Non-pigmented ciliary epithelial cell (primary cell): ENCODE measurements at places on chromosomes 1 and 21.

DNA sequence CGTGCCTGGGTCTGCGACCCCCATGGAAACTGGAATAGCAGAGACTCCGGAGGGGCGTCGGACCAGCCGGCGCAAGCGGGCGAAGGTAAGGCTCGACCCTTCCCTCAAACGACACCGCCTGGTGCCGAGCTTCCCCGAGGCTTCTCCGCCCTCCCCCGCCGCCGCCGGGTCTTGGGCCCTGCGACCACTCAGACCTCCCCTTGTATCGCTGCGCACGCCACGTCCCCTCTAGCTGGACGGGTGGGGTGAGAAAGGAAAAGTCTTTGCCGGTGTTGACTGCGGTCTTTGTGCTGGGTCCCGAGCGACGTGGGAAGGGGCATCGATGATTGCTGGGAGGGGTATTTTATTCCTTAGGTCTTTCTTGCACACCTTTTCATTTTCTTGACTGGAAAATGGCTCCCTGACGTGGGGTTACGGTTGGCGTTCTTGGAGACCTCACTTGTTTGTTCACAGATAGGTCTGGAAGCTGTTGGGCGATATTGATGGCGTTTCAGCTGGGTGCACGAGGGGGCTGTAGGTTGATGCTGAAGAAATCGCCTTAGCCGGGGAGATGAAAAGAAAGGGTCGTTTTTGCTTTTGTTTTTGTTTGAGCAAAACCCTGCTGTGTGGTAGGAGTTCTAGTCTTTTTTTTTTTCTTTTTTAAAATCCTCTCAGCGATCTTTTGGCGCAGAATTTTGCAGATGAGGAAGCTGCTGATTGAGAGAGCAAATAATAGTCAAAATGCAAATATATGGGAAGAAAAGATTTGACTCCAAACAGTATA, 776 bp downstream of the KDM1A start:
- DNase-seq, result no peak

DNA sequence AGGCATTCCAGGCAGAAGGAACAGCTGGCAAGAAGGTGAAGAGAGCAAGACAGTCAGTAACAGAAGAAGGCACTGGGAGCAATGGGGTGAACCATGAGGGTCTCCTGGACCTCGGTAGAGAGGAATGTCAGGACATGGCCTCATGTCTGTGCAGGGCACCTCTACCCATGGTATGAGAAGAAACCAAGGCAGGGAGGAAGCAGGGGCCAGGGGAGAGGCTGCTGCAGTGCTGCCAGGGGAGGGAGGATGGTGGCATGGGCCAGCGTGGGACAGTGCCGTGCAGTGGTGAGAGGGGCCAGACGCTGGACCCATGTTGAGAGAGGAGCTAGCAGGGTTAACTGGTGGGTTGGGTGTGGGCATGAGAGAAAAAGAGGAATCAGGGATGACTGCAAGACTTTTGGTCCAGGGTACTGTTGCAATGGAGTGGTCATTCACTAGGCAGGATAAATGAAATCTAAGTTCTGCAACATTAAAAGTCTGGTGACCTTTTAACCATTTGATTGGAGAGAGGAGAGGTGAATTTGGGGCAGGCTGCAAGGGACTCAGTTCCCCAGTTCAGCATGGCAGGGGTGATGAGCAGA, 577.6 kb downstream of the MATN1 start:
- no peak for DNase-seq

GRCh38 chr21:44846224-44846484, 27.3 kb downstream of the PTTG1IP start:
- DNase-seq, result no peak

- DNase-seq, result no peak
Measured at GRCh38 chr1:9689971-9690381, 38.4 kb downstream of the PIK3CD start.

DNA sequence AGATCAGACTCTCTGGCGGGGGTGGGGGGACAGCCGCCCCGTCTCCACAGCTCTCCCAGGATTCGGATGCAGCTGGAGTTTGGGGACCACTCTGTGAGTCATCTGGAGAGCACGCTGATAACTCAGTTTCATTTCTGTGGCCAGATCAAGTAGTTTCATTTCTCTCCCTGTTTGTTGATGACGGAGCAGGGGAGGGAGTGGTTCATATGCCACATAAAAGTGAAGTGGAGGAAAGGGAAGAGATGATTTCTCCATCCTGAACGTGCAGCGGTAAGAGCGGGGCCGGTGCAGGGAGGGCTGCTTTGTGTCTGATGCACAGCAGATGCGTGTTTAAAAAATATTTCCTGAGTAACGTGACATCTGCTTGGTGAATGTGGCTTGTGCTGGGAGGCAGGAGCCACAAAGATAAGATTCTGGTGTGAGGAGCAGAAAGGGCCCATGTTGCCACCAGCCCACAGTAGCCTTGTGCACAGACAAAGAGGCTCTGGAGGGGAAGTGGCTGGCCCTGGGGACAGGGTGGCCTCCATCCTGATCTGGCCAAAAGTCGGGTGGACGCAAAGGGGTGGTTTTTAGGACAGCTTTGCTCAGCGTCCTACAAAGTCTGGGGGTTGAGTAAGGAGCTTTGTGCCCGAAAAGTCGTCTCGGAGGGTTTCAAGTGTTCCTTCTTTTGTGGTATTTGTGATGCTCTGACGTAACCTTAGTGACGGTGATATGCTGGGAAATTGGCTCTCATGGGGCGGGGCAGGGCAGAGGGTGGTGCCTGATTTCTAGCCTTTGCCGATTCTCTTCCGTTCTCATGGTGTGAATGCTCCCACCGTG, at the start of gene MX2:
MX2 (plus strand) TSS at position 242 of the 819 bp plus-strand sequence. CDS start 14,880 bp downstream, outside the sequence.
- DNase-seq, result peak; percentile 45

- DNase-seq, result no peak
Measured at GRCh38 chr21:46022551-46023525, 41.3 kb downstream of the COL6A1 start.

- DNase-seq, result no peak
Measured at GRCh38 chr21:25385911-25386474, 221.3 kb downstream of the MRPL39 start.

DNA sequence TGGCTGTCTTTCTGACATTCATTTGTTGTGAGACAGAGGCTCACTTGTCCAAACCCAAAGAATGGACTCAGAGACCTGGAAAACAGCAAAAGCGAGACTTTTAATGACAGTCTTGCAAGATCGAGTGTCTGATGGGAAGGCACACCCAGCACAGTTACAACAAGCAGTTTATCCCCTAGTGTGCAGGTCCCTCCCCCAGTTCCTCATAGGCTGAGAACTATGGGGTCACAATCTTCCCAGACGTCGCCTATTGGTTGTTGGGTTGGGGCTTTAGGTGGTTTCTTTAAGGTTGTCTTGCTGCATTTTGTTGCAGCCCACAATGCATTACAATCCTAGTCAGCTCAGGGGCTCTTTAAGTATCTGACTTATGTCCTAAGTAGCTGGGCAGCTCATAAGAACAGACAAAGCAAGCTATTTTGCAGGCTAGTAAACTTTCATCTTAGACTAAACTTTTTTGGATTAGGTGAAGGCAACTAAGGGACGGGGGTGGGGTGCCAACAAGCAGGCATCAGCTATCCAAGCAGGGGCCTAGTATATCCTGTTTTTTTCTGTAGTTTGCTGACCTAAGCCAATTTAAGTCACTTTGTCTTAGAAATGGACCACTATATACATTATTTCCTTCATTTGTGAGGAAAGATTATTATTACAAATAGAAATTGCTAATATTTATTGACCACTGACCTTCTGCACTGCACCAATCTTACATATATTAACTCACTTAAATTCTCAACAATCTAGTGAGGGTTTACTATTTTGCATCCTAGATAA, 151.8 kb downstream of the SETD4 start:
- no peak for DNase-seq

- no peak for DNase-seq
Measured at GRCh38 chr1:152112101-152112884, 3.0 kb downstream of the TCHH start.

- DNase-seq, result no peak
Measured at GRCh38 chr1:197916500-197916983, 630 bp upstream of the LHX9 start.

GRCh38 chr1:245537992-245538391, 383.2 kb downstream of the KIF26B start:
- DNase-seq, result peak; percentile 5

DNA sequence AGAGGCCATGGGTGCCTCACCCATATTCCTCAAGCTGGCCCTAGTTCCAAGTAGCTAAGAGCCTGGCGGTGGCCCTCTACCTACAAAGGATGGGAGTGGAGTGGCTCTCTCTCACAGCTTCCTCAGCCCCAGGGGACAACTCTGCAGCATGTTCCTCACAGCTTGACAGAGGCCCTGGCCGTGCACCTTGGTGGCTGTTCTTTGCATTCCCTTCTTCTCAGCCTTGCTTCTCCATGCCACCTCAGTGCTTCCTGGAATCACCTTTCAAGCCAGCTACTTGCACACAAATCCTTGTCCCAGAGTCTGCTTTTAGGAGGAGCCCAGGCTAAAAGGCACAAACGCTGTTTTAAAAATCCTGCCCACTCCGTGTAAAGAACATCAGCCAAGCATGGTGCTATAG, 69.0 kb upstream of the DIRAS3 start:
- DNase-seq, result no peak

DNA sequence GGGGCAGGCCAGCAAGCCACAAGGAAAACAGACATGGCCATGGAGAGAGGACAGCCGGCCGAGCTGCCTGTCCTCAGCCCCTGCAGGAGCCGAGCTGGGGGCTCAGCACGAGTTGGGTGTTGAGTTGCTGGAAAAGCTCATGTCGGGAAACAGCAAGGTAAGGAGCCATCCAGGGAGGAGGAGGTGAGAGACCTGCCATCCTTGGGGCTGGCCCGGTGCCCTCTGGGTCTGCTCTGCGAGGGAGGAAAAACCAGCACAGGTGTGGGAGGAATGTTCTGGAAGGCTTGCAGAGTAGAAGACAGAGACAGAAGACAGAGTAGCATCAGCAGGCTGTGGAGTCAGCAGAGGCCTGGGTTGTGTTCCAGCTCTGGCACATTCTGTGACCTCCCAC, 548.8 kb downstream of the PTPRU start:
- DNase-seq, result no peak

GRCh38 chr1:65267683-65268082, 41.7 kb upstream of the DNAJC6 start:
- no peak for DNase-seq

GRCh38 chr1:18736958-18737357, 106.3 kb downstream of the PAX7 start:
- no peak for DNase-seq

- DNase-seq, result no peak
Measured at GRCh38 chr1:113138778-113139177, 65.8 kb downstream of the LRIG2 start.
